ENCODE measurements at places on chromosomes 7 and 10.

GRCh38 chr10:102152545-102152890, 329 bp downstream of the NOLC1 start:
- DNase-seq: no peak

GRCh38 chr7:3109311-3109915, 65.7 kb upstream of the CARD11 start:
- DNase-seq: no peak

DNA sequence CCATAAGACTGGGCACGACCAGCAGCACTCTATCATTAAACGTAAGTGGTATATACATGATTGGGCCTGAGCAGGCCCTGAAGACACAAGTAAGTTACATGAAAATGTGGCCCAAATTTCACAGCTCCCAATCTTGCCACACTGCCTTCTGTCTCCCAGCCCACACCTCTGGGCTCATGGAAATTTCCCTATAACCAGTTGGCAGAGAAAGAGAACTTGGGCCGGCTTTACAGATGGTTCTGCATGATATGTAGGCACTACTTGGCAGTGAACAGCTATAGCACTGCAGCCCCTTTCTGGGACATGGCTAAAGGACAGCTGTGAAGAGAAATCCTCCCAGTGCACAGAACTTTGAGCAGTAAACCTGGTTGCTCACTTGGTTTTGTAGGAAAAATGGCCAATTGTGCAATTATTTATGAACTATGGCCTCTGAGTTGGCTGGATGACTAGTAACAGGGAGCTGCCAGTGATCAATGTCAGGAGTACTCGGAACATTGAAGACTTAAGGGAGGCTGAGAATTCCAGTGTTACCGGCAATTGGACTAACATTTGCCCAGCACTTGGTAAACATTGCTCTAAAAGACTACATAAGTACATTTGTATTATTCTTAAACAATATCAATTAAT, 1006.6 kb upstream of the LRRN3 start:
- no peak for DNase-seq

GRCh38 chr10:116833986-116834985, 15.0 kb upstream of the ENO4 start:
- no peak for DNase-seq

DNA sequence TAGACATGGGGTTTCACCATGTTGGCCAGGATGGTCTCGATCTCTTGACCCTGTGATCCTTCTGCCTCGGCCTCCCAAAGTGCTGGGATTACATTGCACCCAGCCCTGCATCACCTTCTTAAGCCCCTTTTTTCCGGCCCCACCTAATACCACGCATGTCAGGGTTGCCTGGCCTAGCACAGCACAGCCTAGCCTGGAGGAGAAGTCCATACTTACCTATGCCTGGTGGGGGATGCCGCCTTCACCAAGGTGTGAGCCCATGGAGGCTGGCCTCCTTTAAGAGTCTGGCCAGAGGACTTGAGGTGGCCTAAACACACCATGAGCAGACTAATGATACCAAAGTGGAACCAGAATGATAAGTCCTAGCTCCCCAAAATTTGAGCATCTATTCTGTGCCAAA, 22.0 kb upstream of the CUX1 start:
- no peak for DNase-seq

- no peak for DNase-seq
Measured at GRCh38 chr7:135277161-135277560, 43.5 kb downstream of the STRA8 start.

- no peak for DNase-seq
Measured at GRCh38 chr10:4355350-4355749, 470.7 kb upstream of the AKR1E2 start.

DNA sequence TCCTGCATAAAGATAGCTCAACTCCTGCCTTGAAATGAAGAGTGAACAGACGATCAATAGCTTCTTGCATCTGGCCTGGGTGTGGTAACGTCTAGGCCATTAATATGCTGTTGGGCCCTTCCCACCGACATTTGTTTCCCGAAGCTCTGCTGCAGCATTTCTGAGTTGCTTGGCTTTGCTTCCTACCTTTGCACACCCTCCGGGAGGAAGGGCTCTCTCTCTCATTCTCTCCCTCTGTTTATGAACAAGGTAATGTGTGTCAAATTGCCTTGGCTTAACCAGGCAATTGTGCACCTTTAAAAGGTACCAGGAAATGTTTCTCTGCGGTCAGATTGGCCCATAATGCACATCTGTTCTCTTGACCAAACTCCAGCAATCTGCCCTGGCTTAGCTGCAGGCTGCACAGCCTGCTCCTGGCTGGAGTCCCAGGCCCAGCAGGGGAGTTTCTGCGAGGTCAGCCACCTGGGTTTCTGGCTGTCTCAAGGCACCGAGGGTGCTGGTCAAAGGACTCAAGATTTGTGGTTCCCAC, 223.7 kb downstream of the SNX10 start:
- DNase-seq: no peak

- DNase-seq: no peak
Measured at GRCh38 chr10:84336406-84337090, 8.2 kb downstream of the CCSER2 start.

All from cerebellar nuclear complex (tissue), 1 donor.